Stimulated activated CD4-positive, alpha-beta T cell treated with anti-CD3 and anti-CD28 coated beads, Interleukin-15, amount 100 ng/mL, for 1 hour (primary cell): ENCODE measurements at places on chromosomes 4 and X.

- no peak for DNase-seq
These were observed 123.2 kb upstream of the SCML1 start for GRCh38 chrX:17613979-17614588.

- DNase-seq = no peak
These were observed at the start of gene CFAP47 for GRCh38 chrX:35919536-35920309. Gene CFAP47, plus strand, starts transcription at chrX:35919734. Its CDS starts 66 bp downstream, at chrX:35919800.

DNA sequence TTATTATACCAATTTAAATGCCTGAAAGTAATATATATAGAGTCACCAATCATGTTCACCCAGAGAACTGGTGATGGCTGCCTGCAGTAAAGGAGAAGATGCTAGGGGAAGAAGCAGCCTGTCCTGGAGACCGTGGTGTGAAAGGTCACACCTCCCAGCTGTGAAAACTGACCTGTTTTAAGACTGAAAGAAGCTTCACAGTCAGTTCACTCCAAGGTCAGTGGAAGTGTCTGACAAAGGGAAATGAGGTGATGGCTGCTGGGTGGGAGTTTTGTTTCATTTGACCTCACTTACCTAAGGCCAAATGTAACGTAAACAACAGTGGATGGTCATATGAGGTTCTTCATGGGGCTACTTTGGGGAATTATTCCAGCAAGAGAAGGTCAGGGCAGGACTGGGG, 352.1 kb upstream of the GATB start:
- DNase-seq = no peak

DNA sequence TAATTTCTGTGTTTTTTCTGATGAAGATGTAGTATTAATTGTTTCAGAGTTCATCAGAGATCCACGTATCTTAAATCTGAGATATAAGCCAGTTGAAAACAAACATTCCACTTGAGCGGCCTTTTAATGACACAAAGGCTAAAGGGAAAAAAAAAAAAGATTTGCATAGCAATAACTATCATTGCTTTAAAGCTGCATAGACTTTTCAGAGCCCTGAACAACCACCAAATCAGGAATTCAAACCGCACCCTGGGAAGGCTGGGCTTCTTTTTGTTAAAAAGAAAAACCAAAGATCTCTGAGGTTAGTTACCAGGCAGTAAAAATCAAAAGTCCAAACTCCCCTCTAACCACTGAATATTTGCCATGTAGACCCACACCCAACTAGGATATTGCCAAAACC, 206.0 kb downstream of the HHIP start:
- no peak for DNase-seq

- DNase-seq = no peak
These were observed 306.2 kb upstream of the CASK start for GRCh38 chrX:42229533-42229932.

GRCh38 chrX:70437011-70437410, 7.6 kb upstream of the DLG3 start:
- DNase-seq = no peak

GRCh38 chrX:18707426-18708049, at the start of gene PPEF1:
Gene PPEF1, plus strand, starts transcription at chrX:18707645. Its CDS starts 136 bp downstream, at chrX:18707781.
- DNase-seq = no peak

- no peak for DNase-seq
These were observed 579 bp downstream of the ABCD1 start for GRCh38 chrX:153725039-153725831.

- DNase-seq = no peak
These were observed 105.0 kb upstream of the S100G start for GRCh38 chrX:16544969-16545368.

- DNase-seq = no peak
These were observed 287.3 kb downstream of the USP46 start for GRCh38 chr4:52371841-52372240.

GRCh38 chr4:5374592-5374991, 323.3 kb downstream of the STK32B start:
- DNase-seq = no peak

GRCh38 chr4:5785806-5786680, 75.0 kb downstream of the EVC start:
- no peak for DNase-seq

DNA sequence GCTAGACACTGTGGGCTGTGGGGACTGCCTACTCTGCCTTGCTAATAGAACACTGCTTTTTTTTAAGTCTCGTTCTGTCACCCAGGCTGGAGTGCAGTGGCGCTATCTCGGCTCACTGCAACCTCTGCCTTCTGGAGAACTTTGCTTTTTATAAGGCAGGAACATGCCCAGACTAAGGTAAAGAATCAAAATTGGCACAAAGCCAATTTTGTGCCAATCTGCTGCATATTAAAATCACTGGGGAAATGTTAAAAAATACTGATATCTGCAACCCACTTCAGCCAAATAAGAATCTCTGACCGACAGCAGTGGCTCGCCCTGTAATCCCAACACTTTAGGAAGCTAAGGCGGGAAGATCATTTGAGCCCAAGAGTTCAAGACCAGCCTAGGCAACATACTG, 36.5 kb upstream of the CEP135 start:
- DNase-seq = no peak

DNA sequence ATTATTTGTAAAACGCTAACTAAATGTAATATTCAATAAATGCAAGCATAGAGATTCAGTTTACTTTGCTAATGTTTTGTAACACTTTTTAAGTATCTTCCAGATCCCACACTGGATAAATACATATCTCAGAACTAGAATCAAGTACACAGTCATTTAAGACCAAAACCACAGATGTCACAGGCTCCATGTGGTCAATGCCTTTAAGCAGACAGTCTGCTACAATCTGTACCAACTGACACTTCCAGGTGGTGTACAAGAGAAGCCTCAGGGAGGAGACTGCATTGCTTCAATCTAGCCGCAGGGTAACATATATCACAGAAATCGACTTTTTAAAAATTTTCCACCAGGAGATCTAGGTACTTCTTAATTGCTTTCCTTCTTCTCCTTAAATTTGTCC, 229.6 kb upstream of the DIAPH2 start:
- no peak for DNase-seq

DNA sequence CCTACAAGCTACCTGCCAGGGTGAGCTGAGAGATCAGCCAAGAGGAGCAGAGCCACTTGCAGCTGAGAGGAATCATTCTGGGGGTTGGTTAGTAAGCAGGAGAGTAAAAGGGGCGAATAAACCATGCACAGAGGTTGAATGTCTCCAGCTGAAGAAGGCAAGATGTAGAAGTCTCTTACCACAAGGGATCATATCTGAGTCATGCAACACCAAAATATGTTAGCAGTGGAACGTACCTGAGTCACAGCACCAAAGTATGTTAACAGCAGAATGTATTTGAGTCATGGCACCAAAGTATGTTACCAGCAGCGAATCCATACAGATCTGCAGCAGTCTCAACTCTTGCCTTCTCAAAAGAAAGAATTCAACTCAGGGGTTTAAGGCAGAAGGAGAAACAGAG, 29.9 kb downstream of the C4orf51 start:
- DNase-seq = no peak

DNA sequence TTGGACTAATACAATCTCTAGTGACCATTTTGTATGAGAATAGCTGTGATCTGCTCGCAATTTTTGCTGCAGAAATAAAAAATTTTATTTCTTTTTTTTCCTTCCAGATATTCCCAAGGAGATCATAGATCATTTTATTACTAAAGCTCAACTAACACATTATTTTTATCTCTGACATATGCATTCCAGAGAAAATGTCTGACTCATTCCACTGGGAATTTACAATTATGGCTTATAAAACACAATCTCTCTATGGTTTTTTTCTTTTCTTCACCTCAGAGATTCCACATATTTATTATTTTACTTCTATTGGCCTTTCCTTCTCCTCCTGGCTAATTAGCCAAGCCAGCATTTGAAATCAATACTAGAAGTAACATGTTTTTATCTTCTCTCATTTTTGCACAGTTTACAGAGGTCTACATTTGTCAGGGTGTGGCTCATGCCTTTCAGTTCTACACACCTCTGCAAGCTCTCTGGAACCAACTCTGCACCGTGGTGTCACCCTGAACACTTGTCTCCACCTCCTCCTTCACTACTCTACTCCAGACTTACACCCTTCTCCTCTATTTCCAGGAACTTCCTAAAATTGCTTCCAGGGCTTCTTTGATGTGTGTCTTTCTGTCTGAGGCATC, 59.8 kb upstream of the GPM6A start:
- no peak for DNase-seq

DNA sequence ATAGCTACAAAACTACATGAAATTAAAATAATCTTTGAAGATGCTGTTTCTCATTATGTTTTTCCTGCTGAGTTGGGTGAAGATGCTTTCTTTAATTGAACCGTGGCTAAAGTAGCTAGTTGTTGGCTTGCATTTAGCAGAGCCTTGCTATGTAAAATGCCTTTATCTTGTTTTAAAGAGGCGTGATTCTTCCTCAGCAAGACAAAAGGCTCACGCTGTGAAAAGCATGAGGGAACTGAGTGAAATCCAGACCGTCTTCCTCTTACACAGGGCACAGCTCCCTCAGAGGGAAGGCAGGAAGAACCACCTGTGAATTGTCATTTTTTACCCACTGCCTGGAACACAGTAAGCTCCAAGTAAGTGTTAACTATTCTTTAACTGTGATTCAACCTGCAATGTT, 39.0 kb upstream of the ZNF518B start:
- DNase-seq = no peak

GRCh38 chr4:39682138-39682537, 15.8 kb upstream of the UBE2K start:
- no peak for DNase-seq
